ENCODE measurements at places on chromosomes 7 and 10.

DNA sequence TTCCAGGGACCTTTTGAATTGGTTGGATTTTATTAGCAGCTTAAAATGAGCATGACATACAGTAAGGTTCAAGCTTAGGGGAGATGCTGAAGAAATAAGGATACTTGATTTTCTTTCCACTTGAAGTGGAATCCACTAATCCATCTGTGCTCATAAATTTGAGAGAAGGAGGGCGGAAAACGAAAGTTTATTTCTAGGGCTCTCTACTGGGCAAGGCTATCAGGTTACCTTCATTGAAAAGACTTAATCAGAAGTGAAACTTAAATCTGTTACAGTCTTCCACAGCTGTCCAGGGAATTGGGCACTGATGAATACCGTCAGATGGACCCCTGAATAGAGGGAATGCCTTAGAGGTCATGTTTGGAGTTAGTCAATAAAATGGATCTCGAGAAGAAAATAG lies 21.8 kb downstream of the AUTS2 start:
- no peak for DNase-seq

GRCh38 chr7:20442951-20443350 lies 112.3 kb downstream of the ITGB8 start:
- no peak for DNase-seq

DNA sequence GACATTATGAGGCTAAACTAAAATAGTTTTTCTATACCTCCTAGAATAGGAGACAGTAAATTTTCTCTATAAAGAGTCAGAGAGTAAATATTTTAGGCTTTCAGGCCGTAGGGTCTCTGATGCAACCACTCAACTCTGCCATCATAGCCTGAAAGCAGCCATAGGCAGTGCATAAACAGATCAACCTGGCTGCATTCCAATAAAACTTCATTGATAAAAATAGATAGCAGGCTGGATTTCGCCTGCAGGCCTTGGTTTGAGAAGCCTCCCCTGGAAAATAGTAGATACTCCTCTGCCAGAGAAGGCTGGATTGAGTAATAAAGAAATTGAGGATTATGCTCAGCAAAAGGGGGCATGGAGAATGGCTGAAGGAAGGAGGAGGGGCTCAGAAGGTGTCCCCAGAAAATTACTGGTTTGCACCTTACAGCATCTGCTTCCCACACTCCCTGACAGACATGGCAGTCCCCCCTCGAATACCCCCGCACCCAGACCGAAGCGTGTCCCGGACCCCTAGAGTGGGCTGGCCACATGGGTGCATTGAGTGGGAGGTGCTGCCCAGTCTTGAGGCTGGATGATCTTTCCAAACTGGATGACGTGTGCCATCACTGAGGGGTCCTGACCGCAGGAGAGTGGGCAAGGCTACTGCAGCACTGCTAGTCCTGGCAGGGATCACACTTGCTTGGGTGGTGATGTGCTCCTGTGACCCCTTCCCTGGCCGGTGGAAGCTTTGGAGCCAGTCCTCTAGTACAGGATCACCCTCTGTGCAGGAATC lies 126.6 kb downstream of the PTPN20 start:
- DNase-seq: no peak

DNA sequence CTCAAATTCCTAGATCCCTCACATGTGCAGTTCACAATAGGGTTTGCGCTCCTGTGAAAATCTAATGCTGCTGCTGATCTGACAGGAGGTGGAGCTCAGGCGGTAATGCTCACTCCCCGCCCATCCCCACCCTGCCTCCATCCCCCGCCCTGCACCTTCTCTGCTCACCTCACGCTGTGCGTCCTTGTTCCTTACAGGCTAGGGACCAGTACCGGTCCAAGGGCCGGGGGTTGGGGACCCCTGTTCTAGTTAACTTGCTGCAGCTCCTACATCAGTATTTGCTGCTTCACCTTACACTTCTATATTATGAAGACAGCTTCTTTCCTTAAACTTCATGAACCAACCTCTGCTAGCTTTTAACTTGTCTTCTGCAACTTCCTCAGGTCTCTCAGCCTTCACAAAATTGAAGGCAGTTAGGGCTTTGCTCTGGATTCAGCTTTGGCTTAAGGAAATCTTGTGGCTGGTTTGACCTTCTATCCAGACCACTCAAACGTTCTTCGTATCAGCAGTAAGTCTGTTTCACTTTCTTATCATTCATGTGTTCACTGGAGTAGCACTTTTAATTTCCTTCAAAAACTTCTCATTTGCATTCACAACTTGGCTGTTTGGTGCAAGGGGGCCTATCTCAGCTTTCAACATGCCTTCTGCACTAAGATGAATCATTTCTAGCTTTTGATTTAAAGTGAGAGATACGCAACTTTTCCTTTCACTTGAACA lies 1.7 kb upstream of the TNKS2 start:
- peak; percentile 45 for DNase-seq

GRCh38 chr10:129876838-129877237 lies 87.2 kb downstream of the EBF3 start:
- DNase-seq: no peak

GRCh38 chr7:158750702-158751101 lies 46.1 kb upstream of the NCAPG2 start:
- DNase-seq: no peak

GRCh38 chr10:107340326-107340725 lies 175.8 kb upstream of the SORCS1 start:
- DNase-seq: peak; percentile 34

- no peak for DNase-seq
Measured at GRCh38 chr7:103996639-103997038, 7.2 kb upstream of the RELN start.

DNA sequence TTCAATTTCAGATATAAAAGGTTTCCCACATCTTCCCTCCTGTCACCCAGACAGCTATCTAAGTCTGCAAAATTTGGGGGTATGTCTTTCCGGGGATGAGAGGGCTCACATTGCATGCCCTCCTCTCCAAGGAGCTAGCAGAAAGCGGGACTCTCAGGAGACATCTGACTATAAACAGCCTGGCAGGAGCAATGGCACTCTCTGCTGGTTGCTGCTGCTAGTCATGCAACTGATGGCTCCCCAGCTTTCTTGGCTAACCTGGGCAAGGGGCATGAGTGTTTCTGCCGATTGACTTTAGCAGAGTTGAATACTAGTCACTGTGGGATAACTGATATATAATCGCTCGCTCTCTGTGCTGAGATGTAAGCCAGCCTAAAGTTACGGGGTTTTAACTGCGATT lies 12.0 kb downstream of the TBX20 start:
- DNase-seq: no peak

- DNase-seq: no peak
Measured at GRCh38 chr7:146002431-146003078, 114.0 kb upstream of the CNTNAP2 start.

- DNase-seq: no peak
Measured at GRCh38 chr10:61866700-61867368, 34.7 kb upstream of the ARID5B start.

- DNase-seq: no peak
Measured at GRCh38 chr7:66206934-66207240, 1.8 kb downstream of the TPST1 start.

DNA sequence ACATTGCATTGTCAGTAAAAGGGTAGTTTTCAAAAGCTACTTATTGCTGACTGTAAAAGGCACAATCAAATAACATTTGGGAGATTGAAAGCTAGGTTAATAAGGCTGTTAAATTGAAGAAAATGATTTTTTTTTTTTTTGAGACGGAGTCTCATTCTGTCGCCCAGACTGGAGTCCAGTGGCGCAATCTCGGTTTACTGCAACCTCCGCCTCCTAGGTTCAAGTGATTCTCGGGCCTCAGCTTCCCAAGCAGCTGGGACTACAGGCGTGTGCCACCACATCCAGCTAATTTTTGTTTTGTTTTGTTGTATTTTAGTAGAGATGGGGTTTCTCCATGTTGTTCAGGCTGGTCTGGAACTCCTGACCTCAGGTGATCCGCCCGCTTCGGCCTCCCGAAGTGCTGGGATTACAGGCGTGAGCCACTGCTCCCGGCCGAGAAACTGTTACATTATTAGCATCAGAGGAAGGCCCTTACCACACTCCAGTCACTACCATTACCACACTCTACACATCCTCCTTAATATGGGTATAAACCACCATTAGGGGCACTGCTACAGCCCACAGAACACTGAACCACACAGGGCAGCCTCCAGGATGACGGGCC lies 1.0 kb downstream of the CYP51A1 start:
- peak; percentile 49 for DNase-seq

- DNase-seq: no peak
Measured at GRCh38 chr10:5858811-5859210, 30.9 kb downstream of the ANKRD16 start.

DNA sequence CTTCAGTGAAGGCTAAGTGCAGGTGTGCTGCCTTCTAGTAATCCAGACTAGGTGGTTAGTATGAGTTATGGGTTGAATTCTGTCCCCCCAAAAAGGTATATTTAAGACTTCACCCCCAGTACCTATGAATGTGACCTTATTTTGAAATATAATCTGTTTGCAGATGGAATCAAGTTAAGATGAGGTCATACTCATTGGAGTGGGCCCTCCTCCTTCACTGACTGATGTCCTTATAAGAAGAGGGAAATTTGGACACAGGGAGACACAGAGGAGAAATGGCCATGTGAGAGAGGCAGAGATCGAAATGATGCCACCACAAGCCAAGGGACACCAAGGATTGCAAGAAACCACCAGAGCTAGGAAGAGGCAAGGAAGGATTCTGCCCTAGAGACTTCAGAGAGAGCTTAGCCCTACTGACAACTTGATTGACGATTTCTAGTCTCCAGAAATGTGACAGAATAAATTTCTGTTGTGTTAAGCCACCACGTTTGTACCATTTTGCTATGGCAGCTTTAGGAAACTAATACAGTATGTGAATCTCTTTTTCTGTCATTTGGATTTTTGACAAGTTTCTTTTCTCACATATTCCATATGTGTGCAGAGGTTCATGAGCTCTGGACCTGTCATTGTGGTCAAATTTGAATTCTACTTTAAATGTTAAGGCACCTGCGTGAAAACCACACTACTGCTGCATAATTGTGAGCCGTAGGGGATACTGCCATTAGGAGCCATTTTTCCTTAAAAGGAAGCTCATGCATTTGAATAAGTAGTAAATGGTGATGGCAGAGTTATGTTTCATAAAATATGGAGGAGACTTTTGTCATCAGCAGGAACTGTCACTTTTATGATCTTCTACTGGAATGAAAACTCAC lies 2.6 kb upstream of the RPA3 start:
- no peak for DNase-seq

DNA sequence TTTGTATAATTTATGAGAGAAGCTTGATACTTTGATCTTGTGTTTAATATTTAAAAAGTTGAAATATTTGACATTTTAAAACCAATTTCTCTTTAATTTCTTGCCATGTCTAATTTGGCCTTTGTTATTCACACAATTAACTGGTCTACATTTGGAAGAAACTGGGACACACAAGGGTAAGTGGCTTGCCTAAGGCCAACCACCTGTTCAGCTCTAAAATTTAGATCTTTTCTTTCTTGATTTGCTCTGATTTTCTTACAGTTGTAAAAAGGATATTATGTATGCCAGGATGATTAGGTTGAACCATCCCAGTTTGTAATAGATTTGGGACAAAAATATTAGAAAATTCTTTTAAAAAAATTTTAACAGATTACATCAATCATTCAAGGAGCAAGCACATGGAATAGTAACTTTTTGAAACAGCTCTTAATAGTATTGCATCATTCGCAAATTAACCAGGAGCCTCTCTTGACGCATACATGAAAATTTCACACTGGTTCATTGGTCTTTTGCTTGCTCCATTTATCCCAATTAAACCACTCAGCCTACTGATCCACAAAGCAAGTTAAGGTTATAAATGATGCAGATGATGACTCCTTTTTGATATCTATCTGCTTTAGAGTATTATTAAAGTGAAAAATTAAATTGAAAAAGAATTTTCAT lies 222.4 kb upstream of the SLC26A5 start:
- no peak for DNase-seq

GRCh38 chr10:29648114-29648982 lies 13.6 kb upstream of the SVIL start:
- no peak for DNase-seq

DNA sequence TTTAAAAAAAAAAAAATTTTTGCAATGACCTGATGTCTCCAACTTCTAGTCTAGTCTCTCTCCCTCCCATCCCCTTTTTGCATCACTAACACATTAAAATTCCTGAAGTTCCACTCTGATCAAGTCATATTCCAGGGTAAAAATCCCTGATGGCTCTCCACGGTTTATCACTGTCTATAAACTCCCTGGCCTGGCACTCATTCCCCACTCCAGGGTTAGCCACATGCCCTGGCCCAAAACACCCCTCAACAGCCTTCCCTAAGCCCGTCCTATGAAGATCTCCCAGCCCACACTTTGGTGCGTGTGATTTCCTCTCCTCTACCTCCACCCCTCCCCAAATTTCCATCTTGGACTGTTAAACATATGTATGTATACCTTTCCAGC lies 125.4 kb downstream of the JAZF1 start:
- DNase-seq: no peak

- no peak for DNase-seq
Measured at GRCh38 chr7:118327174-118327573, 102.7 kb downstream of the ANKRD7 start.

DNA sequence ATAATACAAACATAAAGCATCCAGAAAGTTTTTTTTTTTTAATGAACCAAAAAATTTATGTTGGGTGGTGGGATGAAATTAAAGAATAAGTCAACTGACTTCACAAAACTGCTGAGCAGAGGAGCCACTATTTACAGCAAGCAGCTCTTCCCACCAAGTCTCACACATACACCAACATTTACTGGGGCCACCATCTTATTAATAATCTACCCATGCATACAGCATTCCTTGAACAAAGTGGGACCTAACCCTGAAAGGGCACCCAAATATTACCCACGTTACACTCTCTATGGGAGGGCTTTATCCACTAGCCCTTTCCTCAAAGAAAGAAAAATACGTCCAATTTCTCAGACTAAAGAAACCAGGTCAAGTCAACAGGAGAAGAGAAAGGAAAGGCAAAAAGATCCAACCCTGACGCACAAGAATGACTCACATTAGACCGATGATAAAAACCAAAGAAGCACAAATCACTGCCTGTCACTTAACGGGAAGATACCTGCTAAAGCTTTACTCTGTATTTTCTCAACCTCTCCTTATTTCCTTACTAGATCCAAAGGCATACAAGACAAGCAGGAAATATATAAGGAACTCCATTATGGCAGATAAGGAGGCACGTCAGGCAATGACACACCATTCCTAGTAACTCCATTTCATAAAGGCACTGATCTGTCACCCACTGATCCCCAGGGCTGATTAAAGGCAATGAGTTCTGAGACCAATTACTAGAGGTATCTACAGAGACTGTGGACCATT lies 141.8 kb upstream of the ASAH2 start:
- DNase-seq: no peak

GRCh38 chr10:133173860-133174640 lies 14.0 kb downstream of the KNDC1 start:
- no peak for DNase-seq

DNA sequence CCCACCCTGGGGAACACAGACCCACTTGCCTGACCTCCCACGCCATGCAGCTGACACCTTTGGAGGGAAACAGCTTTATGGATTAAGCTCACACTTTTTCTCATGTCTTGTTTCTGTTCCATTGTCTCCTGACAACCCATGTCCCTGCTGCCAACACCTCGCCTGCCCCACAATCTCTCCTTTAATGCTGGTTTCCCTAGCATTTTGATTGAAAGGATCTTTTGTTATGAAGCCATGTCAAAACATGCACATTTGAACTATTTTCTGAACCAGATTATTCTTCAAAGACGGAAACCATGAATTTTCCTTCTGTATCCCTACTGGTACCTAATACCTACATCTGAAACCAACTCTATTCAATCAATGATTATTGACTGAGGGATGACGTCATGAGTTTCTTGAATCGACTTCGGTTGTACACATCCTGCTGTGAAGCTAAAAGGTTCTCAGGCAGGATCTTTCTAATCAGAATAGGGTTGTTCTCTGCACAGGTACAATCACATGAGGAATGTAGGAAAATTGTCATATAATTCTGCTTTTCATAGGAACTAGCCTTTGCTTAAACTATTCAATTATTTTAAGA lies 106.2 kb upstream of the NEBL start:
- DNase-seq: no peak

Measured in NB4 (cell line).